ENCODE measurements at places on chromosomes 6 and 20. TPM values are rescaled to one million over a fixed set of nuclear protein-coding genes. Genes with fewer than 3 reads are reported as not detected.

The CD109 gene
- 9.3 TPM for total RNA-seq

The ZBTB9 gene
- 6.5 TPM for total RNA-seq

The RRAGD gene
- 12.4 TPM for total RNA-seq

The HLA-DRB1 gene
- 37.0 TPM for total RNA-seq

The ERVFRD-1 gene
- total RNA-seq, result not detected

The PRL gene
- total RNA-seq, result not detected

The NKAIN4 gene
- not detected for total RNA-seq

The MCCD1 gene
- total RNA-seq, result not detected

All from activated naive CD4-positive, alpha-beta T cell treated with anti-CD3 and anti-CD28 coated beads, Interleukin-2, amount 10 ng/mL, durations not matched to agents 5 hours and 36 hours (primary cell).